ENCODE measurements at places on chromosomes 11 and 22. TPM values are rescaled to one million over a fixed set of nuclear protein-coding genes. Genes with fewer than 3 reads are reported as not detected.
A peak's percentile ranks its signal among the peaks of the same experiment; 100 is the strongest.

DNA sequence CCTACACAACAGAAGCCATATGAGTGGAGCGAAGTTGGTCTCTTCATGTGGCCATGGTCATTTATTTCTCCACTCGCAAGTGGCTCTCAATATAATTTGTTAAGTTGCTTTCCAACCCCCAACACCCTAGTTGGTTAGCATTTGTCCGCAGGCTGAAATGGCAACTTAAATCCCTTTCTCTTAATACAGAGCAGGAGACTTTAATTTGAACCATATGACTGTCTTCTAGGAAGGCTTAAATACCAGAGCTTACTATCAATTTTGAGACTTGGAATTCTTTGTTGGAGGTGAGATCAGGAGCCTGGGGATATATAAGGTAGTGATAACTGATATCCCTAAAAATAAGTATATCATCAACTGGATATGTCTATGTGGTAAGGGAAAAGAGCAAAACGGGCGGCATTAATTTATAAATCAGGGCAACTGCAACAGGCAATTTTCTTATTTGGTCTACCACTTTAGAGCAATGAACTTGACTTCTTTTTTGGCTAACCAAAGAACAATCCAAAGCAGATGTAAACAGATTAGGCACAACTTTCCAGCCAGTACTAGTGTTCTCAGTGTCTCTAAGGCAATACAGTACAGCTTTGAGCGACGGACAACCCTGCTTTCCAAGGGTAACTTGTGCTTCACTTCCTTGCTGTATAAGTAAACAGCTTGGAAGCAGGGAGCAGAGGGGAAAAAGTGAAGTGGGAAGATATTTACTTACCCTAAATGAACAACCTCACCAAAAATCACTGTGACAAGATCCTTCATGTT lies 74.7 kb upstream of the APOA1 start:
- no peak for DNase-seq

DNA sequence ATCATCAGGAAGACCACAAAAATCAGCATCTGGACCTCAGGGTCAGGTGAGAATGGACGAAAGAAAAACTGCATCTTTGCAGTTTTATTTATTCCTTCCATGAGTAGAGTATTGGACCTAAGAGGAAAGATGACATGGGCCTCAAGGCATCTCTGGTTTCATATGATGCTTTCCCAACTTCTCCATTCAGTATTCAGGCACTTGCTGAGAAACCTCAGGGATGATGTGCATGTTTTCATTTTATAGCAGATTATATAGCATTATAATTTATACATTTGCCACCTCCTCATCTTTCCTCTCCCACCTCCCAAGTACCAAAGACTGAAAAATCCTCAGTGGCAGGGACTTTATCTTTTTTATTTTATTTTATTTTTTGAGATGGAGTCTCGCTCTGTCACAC lies at the start of gene OR10V1:
TSS of gene OR10V1 (minus strand) at position 101 of the 400 bp plus-strand sequence. CDS start at position 101, 0 bp downstream.
- DNase-seq, result no peak

GRCh38 chr11:47406896-47407745 lies 1.3 kb upstream of the SLC39A13 start:
- no peak for DNase-seq

- DNase-seq, result no peak
Observed at GRCh38 chr11:61955422-61956135, 5.4 kb downstream of the BEST1 start.

GRCh38 chr22:23608583-23608982 lies 23.5 kb downstream of the DRICH1 start:
- no peak for DNase-seq

DNA sequence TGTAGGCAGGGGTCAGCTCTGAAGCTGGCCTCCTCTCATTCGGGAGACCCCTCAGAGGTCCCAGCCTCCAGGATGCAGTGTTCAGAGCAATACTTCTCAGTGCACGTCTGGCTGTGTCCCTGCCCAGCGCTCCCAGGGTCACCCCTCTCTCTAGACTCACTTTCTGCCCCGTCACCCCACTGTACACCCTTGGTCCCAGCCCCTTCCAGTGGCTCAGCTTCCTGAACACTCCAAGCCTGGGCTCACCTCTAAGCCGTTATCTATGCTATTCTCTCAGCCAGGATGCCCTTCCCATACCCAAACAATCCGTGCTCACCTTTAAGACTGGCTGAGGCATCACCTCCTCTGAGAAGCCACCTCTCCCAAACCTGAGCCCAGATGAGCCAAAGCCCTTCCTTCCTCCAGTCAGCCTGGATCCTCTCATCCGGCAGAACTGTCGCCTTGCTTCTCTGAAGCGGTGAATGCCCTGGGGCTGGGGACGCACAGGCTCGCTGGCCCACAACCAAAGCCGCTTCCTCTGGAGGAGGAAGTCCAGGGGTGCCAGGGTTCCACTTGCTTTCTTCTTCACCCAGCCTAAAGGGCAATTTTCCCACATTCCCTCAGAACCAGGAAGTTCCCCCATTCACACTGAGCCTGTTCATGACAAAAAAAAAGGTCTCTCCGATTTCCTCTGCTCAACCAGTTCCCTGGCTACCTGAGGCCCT lies 13.7 kb upstream of the CDKN1C start:
- DNase-seq, result peak; percentile 86

The MIAT gene
- total RNA-seq, result 0.80 TPM

The PICALM gene
- total RNA-seq, result 327 TPM

The SLC35F2 gene
- total RNA-seq, result 5.8 TPM

The MEI1 gene
- total RNA-seq, result 1.3 TPM

The DKK3 gene
- total RNA-seq, result 87.1 TPM

The C22orf31 gene
- 0.73 TPM for total RNA-seq

Measured in breast epithelium (tissue), 4 donors.